ENCODE measurements at places on chromosomes 7 and 10.

GRCh38 chr10:125868372-125868975 is 12.6 kb downstream of the DHX32 start:
- no peak for DNase-seq

DNA sequence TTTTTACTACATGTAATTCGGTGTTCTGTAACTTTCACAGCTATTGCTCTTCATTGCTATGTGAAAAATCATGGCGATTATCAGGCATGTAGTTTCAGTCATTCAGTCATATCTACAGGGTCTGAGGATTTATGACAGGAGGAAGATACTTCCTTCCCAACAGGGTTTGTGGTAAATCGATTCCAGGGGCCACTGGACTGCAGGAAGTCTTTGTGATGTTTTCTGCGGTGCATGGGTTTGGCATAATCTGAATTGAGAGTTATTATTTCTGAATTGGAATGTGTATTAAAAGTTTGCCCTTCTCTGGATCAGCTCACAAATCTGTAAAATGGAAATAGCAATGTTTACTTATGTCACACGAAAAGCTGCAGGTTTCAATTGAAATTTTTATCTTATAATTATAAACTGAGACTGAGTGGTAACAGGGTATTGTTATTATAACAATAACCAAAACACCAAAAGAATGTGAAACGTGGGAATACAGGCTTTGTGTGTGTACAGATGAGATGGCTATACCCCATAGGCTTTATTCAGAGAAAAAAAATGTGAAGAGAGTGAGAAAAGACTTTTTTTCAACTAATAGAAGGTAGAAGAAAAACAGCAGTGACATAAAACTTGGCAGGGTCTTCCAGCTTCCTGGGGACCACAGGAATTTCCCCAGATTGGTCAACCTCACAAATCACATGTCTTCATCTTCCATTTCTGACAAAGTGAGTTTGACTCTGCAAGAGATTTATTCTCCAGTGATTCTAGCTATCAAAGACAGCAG is 307.7 kb upstream of the NFE2L3 start:
- no peak for DNase-seq

DNA sequence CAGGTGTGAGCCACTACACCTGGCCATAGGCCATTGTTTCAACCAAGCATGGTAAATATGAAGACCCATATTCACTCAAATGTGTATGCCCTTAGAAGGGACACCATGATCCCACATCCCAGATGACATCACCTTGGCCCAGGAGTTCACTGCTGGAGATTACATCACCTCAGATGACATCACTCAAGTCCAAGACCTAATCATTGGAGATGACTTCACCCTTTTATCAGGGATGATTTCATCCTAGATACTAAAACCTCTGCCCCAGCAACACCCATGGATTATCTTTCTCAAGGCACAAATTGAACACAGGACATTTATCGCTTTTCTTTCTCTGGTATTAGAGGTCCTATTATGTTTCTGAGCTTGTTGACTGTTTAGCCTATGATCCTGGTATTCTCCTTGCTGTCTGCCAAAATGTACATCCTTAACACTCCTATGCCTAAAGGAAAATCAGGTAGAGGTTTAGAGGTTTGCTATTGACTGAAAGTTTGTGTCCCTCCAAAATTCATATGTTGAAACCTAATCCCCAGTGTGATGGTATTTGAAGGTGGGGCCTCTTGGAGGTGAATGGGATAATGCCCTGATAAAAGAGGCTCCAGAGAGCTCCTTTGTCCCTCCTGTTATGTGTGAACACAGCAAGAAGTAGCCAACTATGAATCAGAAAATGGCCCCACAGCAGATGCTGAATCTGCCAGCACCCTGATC is 9.8 kb upstream of the CYP2C18 start:
- DNase-seq = no peak

- no peak for DNase-seq
Observed at GRCh38 chr7:42107484-42108240, 129.3 kb downstream of the GLI3 start.

- DNase-seq = no peak
Observed at GRCh38 chr10:91117505-91117904, 103.0 kb upstream of the PCGF5 start.

DNA sequence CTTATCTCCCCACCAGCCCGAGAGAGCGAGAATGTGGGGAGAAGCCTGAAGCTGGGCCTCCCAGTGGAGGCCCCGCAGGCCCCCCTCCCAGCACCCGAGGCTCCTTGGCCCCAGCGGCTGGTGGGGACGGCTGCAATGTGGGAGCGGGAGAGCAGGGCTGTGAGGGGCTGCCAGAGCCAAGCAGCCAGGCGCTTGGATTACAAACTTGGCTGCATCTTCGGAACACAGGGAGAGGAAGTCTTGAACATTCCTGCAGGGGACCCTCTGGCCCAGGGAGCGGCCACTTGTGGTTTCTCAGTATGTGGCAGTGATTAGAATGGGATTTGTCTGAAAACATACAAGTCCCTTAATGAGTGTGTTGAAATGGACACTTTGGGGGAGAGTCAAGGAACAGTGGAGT is 23.2 kb downstream of the ELN start:
- no peak for DNase-seq

DNA sequence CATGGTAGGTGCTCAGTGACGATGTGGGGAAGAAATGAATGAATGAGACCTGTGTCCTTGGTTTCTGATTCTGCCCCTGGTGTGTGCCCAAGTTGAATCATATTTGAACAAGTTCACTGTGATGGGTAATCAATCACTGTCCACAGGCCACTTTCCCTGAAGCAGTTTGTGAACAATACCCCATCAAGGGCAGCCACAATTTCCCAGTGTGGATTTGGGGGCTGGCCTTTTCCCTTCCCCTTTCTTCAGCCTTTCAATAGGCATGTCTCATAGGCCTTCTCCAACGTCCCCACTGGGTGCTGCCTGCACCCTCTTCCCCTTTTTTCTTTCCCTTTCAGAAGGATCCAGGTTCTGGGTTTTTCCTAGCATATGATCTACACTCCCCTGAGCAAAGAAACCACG is 64.7 kb downstream of the CREB5 start:
- no peak for DNase-seq

- DNase-seq = no peak
Observed at GRCh38 chr7:67341153-67341768, 344.6 kb downstream of the TYW1 start.

- no peak for DNase-seq
Observed at GRCh38 chr10:51567271-51567670, 132.1 kb downstream of the CSTF2T start.

DNA sequence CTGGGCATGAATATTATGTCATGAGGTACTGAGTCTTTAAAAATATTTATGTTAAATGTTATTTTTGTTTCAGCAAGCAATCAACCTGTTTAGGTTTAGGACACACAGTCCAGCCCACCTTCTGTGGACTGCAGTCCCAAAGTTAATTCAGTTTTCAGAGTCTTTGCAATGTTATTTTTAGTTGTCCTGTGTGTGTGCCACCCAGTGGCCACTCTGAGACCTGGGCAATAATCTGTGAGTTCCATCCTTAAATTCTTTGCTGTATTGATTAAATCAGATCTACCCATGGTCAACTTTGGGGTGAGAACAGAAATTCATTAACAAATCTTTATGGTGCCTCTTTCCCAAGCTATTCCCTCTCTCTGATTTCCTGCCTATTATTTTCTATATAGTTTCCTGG is 415.1 kb downstream of the CCSER2 start:
- DNase-seq = no peak

DNA sequence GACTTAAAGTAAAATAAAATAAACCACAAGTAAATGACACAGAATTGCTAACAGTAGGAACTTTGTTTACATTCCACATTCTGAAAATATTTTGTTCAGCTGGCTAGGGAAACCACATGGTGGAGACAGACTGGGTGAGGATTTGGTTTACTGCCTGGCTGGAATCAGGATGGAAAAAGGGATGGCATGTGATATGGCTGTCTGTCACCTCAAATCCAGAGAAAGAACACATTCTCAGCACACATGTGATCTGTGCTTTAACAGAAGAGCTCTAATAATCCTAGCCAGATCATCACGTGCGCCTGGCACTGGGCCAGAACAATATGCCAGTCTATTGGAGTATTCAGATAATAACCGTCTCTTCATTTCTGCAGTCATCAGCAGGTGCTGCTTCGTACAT is 90.9 kb upstream of the PIP4K2A start:
- no peak for DNase-seq

- no peak for DNase-seq
Observed at GRCh38 chr10:71736570-71736952, 17.0 kb upstream of the C10orf105 start.

GRCh38 chr10:3226960-3227744 is 54.6 kb upstream of the PITRM1 start:
- DNase-seq = no peak

DNA sequence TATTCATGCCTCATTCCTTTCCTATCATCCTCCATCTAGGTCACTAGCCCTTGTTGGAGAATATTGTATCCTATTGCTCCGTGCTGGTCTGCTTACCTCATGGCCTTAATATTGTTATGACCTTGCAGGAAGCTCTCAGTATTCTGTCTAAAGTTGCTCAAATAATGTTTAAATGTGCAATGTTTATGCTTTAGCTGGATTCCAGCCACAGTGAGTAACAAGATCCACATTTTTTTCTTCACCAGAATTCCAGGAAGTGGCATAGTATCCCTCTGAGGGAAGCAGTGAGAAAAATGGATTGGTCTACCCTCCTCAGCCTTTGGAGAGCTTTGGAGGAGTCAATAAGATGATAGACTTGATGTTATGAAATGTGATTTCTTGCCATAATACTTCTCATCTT is 402.6 kb downstream of the NRG3 start:
- no peak for DNase-seq

DNA sequence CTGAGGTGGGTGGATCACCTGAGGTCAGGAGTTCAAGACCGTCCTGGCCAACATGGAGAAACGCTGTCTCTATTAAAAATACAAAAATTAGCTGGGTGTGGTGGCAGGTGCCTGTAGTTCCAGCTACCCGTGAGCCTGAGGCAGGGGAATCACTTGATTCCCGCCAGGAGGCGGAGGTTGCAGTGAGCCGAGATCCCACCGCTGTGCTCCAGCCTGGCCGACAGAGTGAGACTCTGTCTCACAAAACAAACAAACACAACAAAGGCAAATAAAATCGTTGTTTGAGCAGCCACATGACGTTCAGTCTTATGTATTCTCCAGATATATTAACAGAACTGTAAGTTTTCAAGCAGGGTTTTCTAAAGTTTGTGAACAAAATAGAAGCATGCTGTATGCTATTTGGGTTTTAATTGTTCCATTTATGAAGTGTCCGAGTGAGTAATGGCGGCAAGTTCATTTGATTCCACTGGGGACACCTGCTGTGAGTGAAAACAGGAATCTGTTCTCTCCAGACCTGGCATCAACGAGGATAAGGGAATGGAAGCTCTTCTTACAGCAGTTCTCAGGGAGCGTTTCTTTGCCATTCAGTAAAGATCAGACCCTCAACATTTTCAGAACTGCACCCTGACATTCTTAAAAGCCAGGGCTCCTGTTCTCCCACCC is 122.5 kb upstream of the PITRM1 start:
- no peak for DNase-seq

DNA sequence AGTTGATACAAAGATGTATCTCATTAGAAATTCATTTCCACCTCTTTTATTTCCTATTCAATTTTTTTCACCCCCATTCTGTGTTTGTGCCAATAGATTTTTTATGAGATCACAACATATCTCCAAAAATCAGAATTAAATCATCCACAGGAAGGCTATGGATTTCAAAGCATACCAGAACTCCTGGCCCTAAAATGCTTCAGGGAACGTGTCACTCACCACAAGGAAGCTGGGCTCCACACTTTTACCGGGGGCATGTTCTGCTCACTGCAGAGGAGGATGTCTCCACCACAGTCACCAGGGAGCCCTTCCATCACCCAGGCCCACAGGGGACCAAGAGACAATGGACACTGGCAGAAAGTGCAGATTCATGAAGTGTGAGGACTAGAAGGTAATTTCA is 456.8 kb downstream of the KCNMA1 start:
- DNase-seq = no peak

DNA sequence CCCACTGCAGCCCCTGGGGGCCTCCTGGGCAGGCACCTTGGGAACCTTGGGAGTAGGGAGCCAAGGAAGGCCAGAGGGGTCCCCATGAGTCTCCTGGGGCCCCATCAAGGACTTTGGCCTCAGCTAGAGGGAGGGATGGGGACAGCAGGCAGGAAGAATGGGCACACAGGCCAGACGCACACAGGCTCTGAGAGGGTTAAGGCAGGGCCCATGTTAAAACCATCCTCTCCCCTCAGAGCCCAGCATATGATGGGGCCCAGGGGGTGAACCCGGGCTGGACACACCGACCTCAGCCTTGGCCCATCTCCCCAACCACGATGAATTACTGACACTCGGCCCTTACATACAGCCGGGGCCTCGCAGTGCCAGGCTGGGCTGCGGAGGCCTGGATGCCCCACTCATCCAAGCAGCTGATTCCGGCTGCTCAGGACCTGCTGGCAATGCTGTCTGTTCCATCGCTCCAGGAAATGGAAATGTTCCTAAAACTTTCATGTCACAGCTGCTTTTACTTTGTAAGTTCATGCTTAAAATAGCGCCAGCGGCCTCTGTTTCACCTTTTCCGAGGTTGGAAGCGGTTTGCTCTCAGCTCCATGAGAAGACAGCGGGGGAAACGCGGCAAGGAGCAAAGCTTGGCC is 17.3 kb upstream of the INPP5A start:
- no peak for DNase-seq

DNA sequence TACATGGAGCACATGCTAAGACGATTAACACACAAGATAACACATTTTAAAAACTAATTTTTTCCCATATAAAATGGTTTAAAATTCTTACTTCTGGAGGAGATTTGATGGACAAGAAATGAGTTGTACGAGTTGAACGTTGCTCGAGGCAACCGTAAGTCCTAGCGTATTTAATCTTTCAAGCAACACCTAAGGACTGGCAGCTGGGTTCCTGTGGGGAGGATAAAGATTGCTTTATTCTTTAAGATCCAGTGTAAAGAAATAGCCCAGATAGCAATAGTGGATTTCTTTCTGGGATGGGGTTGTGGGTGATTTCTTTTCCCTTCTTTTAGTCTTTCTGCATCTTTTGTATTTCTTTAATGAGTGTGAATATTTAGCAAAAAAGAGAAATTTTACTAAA is 9.8 kb downstream of the TBXAS1 start:
- DNase-seq = no peak

DNA sequence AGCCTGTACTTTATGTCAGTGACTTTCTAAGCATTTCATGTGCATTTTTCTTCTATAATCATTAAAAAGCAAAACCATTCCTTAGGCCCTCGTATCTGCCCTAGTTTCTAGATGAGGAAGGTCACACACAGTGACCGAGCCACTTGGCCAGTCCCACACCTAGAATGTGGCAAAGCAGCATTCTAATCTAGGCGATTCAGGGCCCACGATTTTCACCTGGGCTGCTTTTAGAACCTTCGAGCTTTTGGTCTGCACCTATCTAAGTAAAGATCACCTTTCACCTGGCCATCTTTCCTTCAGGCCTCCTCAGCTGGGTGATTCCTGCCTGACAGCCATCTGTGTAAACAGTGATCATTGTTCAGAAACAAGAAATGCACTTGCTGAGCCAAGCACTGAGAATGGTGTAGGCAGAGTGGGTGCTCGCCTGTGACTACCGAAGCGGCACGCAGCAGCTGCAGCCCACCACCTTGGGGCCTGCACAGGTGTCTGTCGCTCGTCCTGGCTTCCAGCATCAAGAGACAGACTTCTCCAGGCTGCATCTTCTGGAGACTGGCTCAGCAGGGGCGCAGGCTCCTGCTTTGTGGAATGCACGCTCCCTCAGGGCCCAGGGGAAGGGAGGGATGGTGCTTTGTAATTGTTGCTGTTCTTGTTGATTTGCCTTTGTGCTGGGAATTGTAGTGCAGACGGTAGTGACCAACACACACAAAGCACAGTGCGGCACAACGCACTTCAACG is 149.0 kb upstream of the INSYN2A start:
- DNase-seq = no peak

Measured in activated CD4-positive, alpha-beta T cell treated with anti-CD3 and anti-CD28 coated beads for 24 hours (primary cell).